ENCODE measurements at places on chromosomes 2 and 18. TPM values are rescaled to one million over a fixed set of nuclear protein-coding genes. Genes with fewer than 3 reads are reported as not detected.

NETO1 gene
- total RNA-seq: not detected

LOXHD1 gene
- total RNA-seq: 0.74 TPM

C2orf66 gene
- not detected for total RNA-seq

IL1A gene
- not detected for total RNA-seq

RAPGEF4 gene
- total RNA-seq: 16.6 TPM

CDK15 gene
- total RNA-seq: 0.30 TPM

- no peak for DNase-seq
Measured at GRCh38 chr2:179849719-179850118, 11.7 kb downstream of the ZNF385B start.

DNA sequence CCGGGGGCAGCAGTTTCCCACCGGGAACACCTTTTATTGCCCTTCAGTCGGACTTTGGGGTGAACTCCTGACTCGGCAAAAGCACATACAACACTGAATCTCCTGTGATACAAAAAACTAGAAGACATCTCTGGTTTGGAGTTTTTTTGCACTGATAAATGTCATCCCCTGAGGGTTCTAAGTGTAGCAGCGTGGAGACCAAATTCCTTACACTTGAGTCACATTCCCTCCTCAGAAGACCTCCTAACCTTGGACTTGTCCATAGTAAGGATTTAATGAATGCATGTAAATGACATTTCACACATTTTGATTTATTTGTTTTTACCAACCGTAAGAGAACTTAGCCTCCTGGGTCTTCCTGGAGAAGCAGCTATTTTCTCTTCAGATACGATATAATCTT, 54.0 kb upstream of the GPR45 start:
- no peak for DNase-seq

DNA sequence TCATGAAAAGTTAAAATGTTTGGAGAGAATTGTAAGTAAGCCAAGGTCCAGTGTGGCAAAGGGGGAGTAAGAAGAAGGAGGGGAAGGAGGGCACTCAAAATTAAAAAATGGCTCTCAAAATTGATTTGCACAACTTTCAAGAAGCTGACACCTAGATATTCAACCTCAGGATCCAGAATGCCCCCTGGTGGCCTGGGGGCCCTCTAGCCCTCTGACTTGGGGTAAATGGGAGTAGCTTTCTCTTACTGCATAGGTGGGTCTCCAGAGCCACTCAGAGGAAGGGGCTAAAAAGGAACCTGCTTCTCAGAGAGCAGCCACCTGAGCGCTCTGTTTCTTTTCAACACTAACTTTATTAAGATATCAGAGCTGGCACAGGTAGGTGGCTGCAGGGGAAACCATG, 968.5 kb downstream of the BCL11A start:
- DNase-seq: no peak

DNA sequence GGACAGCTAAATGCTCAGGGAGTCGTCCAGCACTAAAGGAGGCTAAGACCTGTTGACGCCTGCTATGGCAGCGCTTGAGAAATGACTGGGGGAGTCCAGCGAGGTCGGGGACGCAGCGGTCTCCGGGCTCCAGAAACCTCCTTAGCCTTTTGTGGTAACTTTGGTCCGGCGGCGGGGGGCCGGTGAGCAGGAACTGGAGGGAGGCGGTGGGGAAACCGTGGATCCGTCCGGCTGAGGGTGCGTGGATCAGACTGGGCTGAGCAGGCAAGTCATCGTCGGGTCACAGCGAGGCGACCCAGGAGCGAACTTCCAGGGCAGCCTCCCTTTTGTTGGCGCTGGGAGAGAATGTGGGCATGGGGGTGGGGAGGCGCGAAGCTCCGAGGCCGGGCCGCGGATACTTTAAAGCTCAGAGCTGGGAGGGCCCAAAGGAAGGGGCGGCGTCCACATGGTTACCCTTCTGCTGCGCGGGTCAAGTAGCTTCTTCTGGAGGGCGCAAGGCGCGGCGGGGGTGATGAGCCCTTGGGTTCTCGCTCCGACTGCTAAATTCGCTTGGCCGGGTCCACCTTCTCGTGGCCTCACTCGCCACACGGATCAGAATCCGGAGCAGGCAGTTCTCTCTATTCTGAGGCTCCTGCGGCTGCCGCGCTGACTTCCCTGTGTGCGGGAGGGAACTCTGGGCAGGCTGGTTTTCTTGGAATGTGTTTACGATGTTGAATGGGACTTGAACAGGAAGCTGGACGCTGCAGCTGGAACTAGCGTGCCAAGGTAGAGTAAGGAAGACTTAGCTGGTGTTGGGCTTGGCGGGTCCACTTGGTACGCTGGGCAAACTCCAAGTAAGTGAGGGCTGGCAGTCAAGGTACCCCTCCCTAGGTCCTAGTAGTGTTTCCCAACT, 920 bp downstream of the GULP1 start:
- peak; percentile 78 for DNase-seq

GRCh38 chr18:25233528-25234321, 118.2 kb downstream of the ZNF521 start:
- DNase-seq: no peak

GRCh38 chr18:11000071-11000470, 149.3 kb downstream of the PIEZO2 start:
- no peak for DNase-seq

GRCh38 chr2:229388731-229389130, 117.6 kb upstream of the PID1 start:
- no peak for DNase-seq

DNA sequence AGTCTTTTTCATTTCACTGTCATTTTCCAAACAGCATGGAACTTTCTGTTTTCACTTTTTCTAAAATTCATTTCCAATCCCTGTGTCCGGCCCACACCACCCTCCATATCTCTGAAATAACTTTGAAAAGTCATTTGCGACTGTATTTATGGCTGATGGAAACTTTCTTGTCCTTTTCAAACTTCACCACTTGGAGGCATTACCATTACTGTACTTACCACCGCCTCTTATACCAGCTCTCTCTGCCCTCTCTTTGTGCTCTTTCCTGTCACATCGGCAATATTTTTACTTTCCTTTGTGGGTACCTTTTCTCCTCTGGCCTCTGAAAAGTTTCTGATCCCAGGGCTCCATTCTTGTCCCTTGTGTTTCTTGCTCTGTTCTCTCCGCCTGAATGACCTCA, 39.5 kb upstream of the IL1RL1 start:
- DNase-seq: no peak

- no peak for DNase-seq
Measured at GRCh38 chr2:152781175-152781574, 62.8 kb downstream of the ARL6IP6 start.

- DNase-seq: peak; percentile 32
Measured at GRCh38 chr18:513826-514530, 13.5 kb upstream of the COLEC12 start.

DNA sequence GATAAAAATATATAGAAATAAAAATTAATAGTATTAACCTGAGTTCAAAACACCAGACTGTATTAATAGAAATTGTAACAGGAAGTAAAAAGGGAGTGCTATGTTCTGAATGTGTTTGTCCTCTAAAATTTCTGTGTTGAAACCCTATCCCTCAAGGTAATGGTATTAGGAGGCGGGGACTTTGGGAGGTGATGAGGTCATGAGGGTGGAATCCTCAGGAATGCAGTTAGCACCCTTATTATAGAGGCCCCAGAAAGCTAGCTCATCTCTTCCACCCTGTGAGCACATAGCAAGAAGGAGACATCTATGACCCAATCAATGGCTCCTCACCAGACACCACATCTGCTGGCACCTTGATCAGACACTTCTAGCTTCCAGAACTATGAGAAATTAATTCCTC, 124.5 kb downstream of the CMPK2 start:
- no peak for DNase-seq

- no peak for DNase-seq
Measured at GRCh38 chr2:143453981-143454511, 324.8 kb downstream of the ARHGAP15 start.

DNA sequence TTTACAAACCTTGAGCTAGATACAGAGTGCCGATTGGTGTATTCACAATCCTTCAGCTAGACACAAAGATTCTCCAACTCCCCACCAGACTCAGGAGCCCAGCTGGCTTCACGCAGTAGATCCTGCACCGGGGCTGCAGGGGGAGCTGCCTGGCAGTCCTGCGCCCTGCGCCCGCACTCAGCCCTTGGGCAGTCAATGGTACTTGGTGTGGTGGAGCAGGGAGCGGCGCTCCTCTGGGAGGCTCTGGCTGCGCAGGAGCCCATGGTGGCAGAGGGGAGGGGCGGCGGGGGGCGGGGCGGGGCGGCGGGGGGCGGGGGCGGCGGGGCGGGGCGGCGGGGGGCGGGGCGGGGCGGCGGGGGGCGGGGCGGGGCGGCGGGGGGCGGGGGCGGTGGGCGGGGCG, 923.4 kb downstream of the SOCS6 start:
- no peak for DNase-seq

DNA sequence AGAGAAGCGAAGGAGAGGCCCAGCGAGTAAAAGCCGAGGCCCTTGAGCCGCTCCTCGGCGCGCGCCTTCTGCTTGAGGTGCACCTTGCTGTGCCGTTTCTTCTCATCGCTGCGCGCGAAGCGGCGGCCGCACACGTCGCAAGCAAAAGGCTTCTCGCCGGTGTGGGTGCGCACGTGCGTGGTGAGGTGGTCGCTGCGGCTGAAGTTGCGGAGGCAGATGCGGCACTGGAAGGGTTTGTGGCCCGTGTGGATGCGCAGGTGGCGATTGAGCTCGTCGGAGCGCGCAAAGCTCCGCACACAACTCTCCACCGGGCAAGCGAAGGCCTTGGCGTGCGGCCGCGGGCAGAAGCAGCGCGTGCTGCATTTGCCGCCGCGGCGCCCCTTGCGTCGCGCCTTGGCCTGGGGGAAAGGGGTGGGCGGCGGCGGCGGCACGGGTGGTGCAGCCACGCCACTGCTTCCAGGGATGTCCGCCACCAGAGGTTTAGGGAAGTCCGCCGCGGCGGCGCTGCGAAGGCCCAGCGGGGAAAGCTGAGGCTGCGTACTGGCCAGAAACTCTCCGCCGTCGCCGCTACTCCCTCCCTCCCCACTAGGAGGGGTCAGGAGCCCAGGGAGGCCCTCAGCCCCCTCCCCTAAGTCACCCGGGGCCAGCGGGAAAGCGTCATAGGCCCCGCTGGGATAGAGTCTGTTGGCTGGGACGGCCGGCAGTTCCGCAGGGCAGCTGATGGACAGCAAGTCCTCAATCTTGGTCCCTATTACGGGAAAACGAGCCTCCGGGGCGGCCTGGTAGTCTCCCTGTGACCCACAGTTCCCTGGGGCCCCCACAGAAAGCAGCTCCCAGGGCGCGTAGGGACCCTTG, 1.7 kb downstream of the EGR4 start:
- no peak for DNase-seq

DNA sequence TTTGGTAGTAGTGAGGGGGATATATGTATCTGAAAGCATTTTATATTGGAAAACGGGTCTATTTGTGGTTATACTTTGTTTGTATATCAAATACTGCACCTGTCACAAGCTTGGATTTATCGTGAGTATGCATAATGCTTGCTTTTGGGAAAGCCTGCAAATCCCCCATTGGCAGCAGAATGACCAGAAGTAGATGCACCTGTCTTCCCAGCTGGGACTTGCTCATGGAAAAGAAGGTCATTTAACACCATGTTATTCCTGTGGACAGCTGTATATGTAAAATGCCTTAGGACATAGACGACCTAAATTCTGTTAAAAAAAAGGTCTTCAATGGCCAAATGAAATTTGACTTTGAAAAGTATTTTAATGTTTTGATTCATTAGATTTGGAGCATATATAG, 599.4 kb downstream of the XIRP2 start:
- DNase-seq: no peak

All from left ventricle myocardium superior (tissue), 1 donor.